Stimulated activated CD8-positive, alpha-beta memory T cell treated with anti-CD3 and anti-CD28 coated beads, Interleukin-7, amount 100 ng/mL, for 1 hour (primary cell): ENCODE measurements at places on chromosomes 7 and 10.
A peak's percentile ranks its signal among the peaks of the same experiment; 100 is the strongest.

DNA sequence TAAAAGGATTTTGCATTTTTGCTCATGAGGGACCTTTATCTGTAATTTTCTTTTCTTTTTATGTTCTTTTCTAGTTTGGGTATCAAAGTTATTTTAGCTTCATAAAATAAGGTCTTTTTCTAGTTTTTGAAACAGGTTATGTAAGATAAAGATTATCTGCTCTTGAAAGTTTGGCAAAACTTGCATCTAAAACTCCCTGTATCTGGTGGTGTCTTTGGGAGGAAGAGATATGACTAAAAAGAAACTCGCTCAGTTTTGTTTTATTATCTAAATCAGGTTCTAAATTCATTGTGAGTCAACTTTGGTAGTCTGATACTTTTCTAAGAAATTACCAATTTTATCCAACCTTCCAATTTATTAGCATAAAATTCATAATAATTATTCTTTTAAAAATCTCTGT lies 55.1 kb downstream of the VCL start:
- no peak for DNase-seq

GRCh38 chr7:83534488-83534887 lies 114.5 kb downstream of the SEMA3E start:
- no peak for DNase-seq

GRCh38 chr7:50681432-50682045 lies 101.2 kb downstream of the GRB10 start:
- no peak for DNase-seq

DNA sequence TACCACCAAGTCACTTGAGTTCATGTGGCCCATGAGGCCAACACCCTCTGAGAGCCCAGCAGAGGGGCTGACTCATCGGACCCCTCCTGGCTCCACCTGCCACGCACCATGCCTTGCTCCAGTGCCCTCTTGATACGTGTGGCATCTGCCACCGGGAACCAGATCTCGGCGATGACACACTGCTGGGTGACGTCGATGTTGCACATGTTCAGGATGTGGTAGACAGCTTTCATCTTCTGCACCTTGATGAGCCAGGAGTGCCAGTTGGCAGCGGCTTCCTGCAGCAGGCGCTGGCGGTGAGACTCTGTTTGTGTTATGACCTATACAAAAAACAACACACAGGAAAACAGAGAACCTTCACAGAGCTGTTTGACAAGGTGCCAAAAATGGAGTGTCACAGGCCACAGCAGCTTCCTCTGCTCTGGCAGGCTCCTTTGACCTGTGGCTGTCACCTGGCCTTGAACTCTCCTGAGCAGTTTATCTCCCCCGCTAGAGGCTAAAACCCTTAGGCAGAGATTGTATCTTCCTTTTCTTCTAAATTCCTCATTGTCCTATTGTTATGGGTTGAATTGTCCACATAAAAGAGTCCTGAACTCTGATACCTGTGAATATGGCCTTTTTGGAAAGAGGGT lies 45.2 kb upstream of the TMEM213 start:
- DNase-seq: peak; percentile 75

DNA sequence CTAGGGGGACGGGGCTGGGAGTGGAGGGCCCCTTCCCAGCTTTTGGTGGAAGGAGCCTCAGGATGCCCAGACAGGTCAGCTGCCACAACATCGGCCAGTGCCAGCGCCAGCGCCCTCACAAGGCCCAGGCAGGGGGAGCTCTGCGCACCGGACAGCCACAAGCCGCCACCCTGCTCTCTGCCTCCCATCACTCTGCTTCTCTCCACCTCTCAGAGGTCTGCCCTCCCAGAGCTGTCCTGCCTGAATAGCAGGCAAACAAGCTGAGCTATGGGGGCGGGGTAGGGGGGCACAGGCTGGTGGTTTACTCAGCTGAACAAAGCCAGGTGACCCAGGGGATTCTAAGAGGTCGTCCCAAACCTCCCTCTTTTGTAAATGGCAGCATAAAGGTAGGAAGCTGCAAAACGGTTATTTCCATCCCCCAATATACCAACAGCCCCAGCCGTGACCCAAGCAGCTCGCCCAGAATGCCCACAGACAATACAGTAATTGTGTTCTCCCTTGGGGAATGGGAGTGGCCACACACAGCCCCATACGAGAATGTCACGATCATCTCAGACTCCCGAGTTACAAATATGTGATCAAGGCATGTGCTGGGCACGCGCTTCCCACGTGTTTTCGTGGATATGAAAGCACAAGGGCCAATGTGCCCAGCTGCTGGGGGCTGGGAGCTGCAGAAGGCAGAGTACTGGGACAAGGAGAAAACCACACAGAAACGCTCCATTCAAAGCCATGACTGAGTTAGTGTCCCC lies 19.7 kb downstream of the FAM53B start:
- DNase-seq: no peak

GRCh38 chr10:75083972-75084833 lies 27.3 kb upstream of the SAMD8 start:
- no peak for DNase-seq

- DNase-seq: no peak
Observed at GRCh38 chr7:135238112-135238744, 4.6 kb downstream of the STRA8 start.

DNA sequence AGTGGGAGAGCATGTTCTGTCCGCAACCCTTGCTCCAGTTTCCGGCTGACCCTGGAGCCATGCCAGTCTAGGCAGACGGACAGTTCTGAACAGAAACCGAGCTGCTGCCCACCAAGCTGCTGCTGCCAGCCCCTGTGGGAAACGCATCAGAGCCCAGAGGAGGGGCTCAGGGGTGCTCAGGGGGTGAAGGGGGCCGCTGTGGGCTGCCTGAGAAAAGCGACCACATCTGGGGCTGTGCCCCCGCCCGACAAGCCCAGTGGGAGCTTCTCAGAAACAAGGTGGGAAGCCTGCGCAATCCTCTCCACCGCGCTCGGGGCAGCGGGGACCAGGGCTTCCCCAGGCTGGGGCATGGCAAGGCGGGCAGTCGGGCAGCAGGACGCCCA lies 38.8 kb upstream of the CFAP46 start:
- no peak for DNase-seq

GRCh38 chr10:92505044-92505443 lies 68.8 kb downstream of the IDE start:
- DNase-seq: no peak

DNA sequence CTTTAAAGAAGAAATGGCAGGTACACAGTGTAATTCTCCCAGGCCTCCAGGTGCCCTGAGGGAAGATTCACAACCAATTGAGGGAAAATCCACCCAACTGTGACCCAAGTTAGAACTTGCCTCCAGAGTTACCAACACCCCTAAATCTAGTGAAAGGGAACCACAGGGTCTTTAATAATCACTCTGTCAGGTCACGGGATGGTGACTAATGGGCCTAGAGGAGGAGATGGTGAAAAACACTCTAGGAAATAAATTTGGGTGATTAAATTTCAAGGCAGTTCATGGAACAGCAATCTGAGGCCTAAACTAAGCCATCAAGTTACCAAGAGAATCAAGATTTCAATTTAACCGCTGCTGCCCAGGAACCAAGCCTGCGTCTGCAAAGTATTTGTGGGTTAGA lies 26.7 kb upstream of the SLF2 start:
- DNase-seq: no peak

DNA sequence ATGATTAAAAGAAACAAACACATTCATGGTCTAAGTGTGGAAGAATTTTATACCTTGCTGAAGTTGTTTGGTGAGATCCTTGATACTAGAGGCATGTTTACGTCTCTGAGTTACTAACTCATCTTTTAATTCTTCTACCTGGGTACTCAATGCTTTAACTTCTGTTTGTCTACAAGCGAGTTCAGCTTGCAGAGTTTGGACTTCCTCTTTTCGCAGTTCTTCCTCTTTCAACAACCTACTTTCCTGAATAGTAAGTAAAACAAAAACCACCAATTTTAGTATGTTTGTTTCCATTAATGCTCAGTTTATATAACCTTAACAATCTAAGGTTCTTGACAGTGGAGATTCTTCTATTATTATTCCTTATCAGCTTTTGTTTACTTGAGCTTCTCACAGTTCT lies 42.9 kb downstream of the CCDC186 start:
- no peak for DNase-seq

DNA sequence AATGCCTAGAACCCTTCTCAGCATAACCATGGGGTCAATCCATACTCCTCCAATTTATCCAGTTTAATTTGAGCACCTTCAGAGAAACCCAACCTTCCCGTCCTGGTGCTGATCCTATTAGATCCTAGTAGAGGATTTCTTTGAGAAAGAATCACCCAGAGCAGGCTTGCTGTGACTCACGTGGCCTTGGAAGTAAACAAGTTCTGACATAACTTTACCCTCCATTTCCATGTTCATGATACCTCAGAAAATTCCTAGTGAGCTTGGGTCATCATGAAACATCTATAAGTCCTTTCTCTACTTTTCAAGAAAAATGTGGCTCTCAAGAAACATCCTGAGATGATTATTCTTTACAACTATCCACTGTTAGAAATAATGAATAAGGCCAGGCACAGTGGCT lies 71.7 kb downstream of the PRLHR start:
- no peak for DNase-seq

DNA sequence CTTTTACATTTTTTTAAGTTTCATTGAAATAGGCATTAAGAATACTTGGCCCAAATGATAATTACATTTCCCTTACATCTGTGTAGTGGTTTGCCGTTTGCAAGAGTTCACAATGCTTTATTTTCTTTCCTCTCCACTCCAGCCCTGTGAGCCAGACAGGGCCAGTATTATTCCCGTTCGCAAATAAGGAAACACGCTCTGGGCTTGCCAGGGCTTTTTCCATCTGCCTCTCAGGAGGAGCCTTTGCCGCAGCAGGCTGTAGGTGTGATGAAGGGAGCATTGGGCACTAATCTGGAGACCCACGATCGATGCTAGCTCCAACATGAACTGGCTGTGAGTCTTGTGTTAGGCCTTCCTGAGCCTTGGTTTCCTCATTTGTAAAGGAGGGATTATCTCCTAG lies 154.4 kb downstream of the GALNT17 start:
- no peak for DNase-seq

DNA sequence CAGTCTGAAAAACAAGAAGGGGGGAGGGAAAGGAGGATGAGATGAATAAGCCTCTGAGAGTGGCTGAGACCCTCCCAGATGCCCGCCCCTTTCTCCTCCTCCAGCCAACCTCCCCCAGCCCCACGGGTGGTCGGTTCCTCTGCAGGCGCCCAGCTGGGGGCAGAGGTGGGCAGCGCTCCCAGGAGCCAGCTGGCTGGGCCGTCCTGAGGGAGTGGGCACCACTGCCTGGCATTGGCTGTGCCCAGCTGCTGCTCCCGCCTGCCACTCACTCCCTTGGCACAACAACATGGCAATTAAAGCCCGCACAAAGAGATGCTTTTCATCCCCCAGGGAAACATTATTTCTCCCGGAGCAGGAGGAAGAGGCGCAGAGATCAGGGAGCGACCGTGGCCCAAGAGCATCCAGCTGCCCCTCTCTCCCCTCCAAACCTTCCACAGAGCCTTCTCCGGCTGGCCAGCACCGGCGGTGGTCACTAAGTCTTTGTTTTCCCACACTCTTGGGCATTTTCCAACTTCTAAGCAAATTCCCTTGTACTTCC lies 107.2 kb downstream of the SPDYE5 start:
- no peak for DNase-seq

DNA sequence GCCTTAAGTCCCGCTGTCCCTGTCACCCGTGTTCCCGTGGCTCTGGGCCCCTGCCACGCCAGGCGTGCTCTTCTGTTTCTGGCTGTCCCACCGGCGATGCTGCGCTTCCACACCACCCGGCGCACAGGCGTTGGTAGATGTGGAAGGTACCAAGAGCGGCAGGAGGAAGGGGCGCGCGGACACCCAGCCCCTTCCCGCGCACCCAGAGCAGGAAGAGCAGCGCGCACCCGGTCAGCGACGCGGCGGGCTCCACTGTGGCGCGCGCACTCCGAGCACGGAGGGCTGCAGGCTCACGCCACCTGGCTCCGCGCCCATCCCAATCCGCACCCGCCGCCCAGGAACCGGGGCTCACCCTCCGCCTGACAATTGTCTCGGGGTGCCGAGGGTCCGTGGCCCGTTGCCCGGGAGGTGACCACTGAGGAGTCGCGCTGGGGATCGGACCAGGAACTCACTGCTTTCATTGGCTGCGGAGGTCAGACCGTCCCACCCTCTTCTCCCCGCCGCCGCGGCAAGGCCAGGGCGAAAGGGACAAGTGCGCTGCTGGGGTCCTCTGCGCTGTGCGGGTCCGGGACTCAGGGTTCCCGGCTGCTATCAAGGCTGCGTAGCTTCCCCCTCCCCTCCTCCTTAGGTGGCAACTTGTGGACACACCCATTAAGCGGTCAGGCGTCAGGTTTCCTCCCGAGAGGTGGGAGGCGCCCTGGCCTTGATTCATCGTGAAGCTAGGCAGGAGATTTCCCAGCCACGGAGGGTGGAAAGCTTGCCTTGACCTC lies 121.6 kb upstream of the ZNF92 start:
- DNase-seq: no peak

- DNase-seq: no peak
Observed at GRCh38 chr10:77036993-77037734, 600.4 kb downstream of the KCNMA1 start.
